ENCODE measurements at places on chromosomes 7 and 10. TPM values are rescaled to one million over a fixed set of nuclear protein-coding genes. Genes with fewer than 3 reads are reported as not detected.
A peak's percentile ranks its signal among the peaks of the same experiment; 100 is the strongest.

- DNase-seq = no peak
- no peaks in the 10 kb centered on the region for H3K27me3 ChIP-seq
- peaks cover 3% of the 10 kb centered on the region for H3K36me3 ChIP-seq
Observed at GRCh38 chr7:130593033-130593432, 75.5 kb downstream of the COPG2 start.

- no peak for DNase-seq
- H3K36me3 ChIP-seq = no peaks in the 10 kb centered on the region
- H3K27me3 ChIP-seq = no peaks in the 10 kb centered on the region
- H3K27ac ChIP-seq = no peak overlapping the region
Observed at GRCh38 chr7:50729962-50730361, 52.7 kb downstream of the GRB10 start.

DNA sequence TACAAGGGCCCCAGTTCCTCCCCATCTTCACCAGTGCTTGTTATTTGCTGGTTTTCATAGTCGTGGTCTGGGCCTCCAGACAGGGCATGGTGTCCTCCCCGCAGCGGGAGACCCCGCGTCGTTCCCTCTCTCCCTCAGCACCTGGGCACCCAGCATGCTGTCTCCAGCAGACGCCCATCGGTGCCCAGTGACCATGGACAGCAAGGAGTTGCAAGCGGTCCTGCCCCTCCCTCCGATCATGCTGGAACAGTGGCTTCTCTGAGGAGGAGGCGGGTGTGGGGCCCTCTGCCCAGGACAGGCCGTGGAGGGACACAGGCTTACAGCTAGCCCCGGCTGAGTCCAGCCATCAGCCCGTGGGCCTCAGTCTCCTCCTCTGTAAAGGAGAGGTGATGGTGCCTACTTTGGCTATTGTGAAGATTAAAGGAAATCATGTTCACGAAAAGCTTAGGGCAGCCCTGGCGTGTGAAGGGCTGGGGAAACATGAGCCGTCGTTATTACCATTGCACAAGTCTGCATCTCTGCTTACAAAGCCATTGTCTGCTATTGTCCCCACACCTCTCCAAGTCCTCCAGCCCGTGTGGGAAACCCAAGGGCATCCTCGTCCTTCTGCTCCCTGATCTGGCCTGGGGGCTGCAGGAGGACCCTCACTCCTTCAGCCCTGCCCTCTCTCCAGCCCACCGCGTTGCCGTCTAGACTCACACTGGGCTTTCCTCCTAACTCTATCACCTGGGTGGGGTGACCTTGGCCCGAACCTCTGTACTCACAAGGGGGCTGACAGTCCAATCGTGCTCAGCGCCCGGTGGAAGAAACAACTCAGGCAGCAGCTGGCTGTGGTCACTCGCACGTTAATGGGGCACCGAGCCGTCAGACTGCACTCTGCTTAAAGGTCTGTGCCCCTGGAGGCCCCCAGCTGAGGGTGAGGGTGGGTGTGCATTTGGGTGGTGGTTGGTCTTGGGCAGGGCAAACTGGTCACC, 29.9 kb downstream of the EN2 start:
- no peaks in the 10 kb centered on the region for H3K36me3 ChIP-seq
- no peak overlapping the region for H3K27ac ChIP-seq

DNA sequence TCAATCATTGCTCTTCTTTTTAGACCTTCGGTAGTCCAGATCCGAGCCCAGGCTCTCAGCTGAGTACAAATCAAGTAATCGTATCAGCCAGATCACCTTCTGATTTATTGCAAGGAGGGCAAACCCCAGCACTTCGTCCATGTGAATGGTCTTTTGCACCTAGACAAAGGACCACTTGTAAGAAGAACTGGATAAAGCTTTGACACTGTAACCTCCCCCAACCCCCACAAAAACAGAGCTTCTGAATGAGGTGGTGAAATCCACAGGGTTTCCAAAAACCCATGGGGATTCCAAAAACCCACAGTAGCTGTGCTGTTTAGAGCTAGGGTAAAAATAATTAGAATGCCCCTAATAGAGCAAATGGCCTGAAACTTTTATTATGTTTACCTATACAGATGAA, 148.8 kb upstream of the ODAD2 start:
- H3K27ac ChIP-seq = no peak overlapping the region
- no peaks in the 10 kb centered on the region for H3K36me3 ChIP-seq
- peak; percentile 43 for DNase-seq
- H3K27me3 ChIP-seq = no peaks in the 10 kb centered on the region
- H3K4me3 ChIP-seq = no peak overlapping the region
- H3K4me1 ChIP-seq = no peaks in the 10 kb centered on the region

DNA sequence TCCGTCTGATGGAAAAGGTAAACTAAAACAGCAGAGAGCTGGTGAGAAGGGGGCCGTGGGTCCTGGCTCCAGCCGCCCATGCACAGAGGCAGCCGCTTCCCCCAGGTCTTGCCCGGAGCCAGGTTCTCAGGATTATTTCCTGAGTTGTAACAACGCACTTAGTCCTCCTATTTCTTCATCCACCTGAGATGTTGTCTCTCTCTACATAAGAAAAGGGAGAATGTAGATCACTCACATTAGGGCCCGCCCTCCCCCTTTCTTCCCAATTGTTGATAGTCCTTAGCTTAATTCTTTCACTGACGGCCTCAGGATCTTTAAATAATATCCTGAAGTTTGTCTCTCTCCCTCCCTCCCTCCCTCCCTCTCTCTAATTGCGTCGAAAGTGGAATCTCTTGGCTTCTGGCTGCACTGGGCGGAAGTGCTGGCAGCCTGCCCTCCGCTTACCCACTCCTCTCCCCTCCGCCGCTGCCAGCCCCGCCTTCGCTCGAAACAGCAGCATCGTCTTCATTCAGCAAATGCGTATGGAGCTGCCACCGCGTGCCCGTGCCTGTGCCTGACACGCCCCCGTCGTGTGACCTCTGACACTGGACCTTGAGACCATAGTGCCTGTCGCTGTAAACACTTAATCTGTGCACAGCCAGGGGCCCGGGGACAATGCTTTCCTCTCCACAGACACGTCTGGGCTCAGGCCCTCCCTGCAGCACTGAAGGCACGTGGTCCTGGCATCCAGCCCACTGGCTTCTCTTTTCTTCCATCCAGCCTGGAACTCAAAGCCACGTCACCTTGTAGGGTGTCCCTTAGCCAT, 174.5 kb upstream of the PPP2R2D start:
- no peaks in the 10 kb centered on the region for H3K36me3 ChIP-seq
- no peak overlapping the region for H3K4me3 ChIP-seq
- no peaks in the 10 kb centered on the region for H3K4me1 ChIP-seq
- H3K27me3 ChIP-seq = no peaks in the 10 kb centered on the region

GRCh38 chr10:129843131-129843541, 120.9 kb downstream of the EBF3 start:
- no peaks in the 10 kb centered on the region for H3K36me3 ChIP-seq
- no peaks in the 10 kb centered on the region for H3K27me3 ChIP-seq
- DNase-seq = no peak
- H3K4me1 ChIP-seq = no peaks in the 10 kb centered on the region

DNA sequence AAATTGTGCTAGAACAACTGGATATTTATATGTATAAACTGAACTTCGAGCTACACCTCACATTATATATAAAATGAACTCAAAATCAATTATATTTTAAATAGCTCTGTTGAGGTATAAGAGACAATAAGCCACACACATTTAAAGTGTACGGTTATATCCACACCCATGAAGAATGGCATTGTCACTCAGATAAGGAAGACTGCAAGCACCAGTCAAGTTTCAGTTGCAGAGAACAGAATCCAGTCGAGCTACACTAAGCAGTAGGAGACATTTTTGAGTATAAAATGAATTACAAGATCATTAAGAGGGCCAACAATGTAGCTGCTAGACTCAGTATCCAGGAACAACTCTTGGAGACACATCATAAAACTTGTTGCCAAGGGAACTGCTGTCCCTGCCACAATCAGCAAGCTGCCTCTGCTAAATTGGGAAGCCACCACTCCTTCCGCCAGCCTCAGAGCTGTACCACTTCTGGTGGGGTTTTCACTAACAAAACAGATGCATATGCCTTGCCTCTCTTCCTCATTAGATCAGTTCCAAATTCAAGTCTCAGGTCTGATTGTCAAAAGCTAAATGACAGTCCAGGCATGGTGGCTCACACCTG, 19.6 kb upstream of the GPNMB start:
- H3K4me1 ChIP-seq = peaks cover 14% of the 10 kb centered on the region
- H3K4me3 ChIP-seq = no peak overlapping the region
- no peaks in the 10 kb centered on the region for H3K27me3 ChIP-seq
- H3K27ac ChIP-seq = no peak overlapping the region

DNA sequence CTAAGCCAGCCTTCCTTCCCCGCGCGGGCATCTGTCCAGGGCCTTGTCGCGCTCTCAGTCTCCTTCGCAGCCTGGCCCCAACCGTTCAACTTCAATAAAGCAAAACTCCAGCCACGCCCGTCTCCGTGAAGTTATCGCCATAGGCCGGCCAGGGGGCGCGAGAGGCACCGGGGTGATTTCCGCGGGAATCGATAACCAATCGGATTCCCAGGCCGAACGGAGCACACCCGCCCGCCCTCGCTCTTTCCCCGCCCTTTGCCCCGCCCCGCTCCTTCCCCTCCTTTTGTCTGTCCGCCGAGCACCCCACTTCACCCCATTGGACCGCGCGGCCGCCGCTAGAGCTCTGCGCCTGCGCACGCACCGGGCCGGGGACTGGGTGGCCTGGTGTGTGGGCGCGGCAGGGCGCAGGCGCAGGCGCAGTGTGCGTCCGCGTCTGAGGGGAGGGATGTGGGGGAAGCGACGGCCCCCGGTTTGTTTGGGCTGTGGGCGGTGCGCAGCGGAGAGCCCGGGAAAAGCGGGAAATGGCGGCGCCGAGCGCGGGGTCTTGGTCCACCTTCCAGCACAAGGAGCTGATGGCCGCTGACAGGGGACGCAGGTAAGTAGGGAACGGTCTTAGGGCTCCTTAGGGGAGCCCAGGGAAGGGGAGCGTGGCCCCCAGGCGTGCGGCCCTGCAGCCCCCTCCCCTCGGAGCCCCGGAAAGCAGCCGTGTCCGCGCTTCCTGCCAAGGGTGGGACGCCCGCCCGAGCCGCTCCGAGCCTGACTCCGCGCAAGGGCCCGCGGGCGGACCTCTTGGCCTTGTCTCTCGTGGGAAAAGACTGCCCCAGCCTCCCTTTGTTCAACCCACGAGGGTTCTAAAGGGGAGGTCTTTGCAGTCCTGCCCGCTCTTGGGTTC, at the start of gene CASP2:
CASP2 (plus strand) TSS at position 417 of the 892 bp plus-strand sequence; CDS start at position 522, 105 bp downstream.
- H3K4me3 ChIP-seq = peak within 1 kb of the TSS; percentile 80
- peaks cover 13% of the 10 kb centered on the region for H3K4me1 ChIP-seq
- DNase-seq = peak; percentile 98
- H3K36me3 ChIP-seq = peaks cover 25% of the 10 kb centered on the region
- no peaks in the 10 kb centered on the region for H3K27me3 ChIP-seq

- no peak for DNase-seq
- no peaks in the 10 kb centered on the region for H3K27me3 ChIP-seq
- no peak overlapping the region for H3K27ac ChIP-seq
- no peaks in the 10 kb centered on the region for H3K36me3 ChIP-seq
- no peak overlapping the region for H3K4me3 ChIP-seq
Observed at GRCh38 chr10:69831231-69831855, 29.6 kb downstream of the COL13A1 start.

DNA sequence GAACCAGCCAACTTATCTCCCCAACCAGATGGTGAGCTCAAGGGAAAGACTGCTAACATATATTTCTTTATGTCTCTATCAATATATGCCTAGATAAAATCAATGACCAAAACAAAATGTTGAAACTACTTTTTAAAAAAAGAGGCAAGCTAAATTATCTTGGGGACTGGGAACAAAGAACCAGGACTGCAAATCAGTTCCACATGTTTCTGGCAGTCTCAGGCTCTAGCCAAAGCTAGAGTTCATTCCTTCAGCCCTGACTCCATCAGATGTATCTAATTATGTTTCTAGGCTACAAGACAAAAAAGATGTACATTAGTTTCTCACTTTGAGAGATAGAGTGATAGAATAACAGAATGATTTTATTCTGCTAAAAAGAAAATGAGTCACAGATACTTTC, 1290.3 kb upstream of the SORCS1 start:
- no peak for DNase-seq
- no peaks in the 10 kb centered on the region for H3K36me3 ChIP-seq
- H3K4me3 ChIP-seq = no peak overlapping the region
- H3K27ac ChIP-seq = no peak overlapping the region
- H3K27me3 ChIP-seq = no peaks in the 10 kb centered on the region
- no peaks in the 10 kb centered on the region for H3K4me1 ChIP-seq

DNA sequence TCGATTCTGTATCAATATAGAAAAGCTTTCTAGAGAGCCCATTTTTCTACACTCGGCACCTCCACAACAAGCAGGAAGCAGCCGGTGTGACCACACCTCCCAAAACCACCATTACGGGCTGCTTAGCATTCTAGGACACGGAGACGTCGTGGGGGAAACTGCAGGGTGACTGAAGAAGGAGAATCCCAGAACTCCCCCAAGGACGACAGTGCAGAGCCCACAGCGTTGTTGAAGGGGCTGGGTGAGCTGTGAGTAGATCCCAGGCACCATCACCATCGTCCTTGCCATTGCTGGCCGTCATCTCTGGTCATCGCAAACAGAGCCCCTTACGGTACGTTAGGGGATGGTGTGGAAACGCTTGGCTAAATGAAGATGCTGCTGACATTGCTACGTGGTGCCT, 351.8 kb downstream of the PTPRN2 start:
- peaks cover 24% of the 10 kb centered on the region for H3K27me3 ChIP-seq
- H3K4me3 ChIP-seq = no peak overlapping the region
- DNase-seq = no peak
- H3K4me1 ChIP-seq = no peaks in the 10 kb centered on the region

DNA sequence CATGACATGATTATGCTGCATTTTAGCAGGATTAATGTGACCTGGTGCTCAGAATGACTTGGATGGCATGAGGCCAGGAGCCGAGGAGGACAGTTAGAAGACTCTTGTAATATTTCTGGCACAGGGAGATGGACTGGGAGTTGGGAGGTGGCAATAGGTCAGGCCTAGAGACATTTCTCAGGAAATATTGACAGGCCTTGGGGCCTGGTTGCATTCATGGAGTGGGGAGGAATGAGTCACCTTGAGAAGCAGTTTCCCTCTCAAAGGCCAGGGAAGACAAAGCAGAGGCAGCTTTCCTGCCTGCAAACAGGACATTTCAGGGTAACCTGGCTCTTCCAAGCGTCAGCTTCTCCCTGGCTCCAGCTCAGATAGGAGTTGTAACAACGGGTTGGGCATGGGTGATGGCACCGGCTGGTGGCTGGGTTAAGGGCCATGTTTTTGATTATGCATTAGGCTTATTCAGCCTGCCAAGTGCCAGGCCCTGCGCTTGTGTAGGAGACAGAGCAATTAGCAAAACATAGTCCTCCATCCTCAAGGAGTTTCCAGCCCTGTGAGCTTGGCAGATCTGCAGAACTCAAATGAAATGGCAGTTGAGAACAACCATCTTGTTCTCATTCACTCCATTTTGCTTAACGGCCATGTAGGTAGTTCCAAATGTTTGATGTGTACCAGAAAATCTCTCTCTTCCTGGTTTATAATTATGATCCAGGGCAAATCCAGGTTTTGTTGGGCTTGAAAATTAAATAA, 38.2 kb downstream of the HK1 start:
- no peak for DNase-seq
- H3K4me1 ChIP-seq = no peaks in the 10 kb centered on the region
- H3K4me3 ChIP-seq = no peak overlapping the region
- no peaks in the 10 kb centered on the region for H3K36me3 ChIP-seq
- no peaks in the 10 kb centered on the region for H3K27me3 ChIP-seq

Gene ZNF487
- 0.38 TPM for total RNA-seq

Gene PSD
- total RNA-seq = 0.18 TPM

Gene AKR1D1
- total RNA-seq = not detected

Gene PTF1A
- total RNA-seq = not detected
